ENCODE measurements at places on chromosomes 11 and 22. TPM values are rescaled to one million over a fixed set of nuclear protein-coding genes. Genes with fewer than 3 reads are reported as not detected.
A peak's percentile ranks its signal among the peaks of the same experiment; 100 is the strongest.

Gene EIF3M
- 182 TPM for total RNA-seq

Gene MRPL17
- 40.2 TPM for total RNA-seq

Gene MS4A1
- not detected for total RNA-seq

Gene TUBA8
- 91.5 TPM for total RNA-seq

Gene MOV10L1
- 0.13 TPM for total RNA-seq

Gene PHLDB1
- total RNA-seq, result 113 TPM

- peak; percentile 56 for DNase-seq
These were observed 19.7 kb downstream of the MYO7A start for GRCh38 chr11:77147668-77148321.

GRCh38 chr11:17351510-17352176, at the start of gene NCR3LG1:
Gene NCR3LG1 (plus strand): TSS chr11:17351800. CDS start chr11:17351970, 170 bp downstream.
- peak; percentile 44 for DNase-seq

GRCh38 chr11:61075891-61076290, 26.4 kb upstream of the CD5 start:
- no peak for DNase-seq

DNA sequence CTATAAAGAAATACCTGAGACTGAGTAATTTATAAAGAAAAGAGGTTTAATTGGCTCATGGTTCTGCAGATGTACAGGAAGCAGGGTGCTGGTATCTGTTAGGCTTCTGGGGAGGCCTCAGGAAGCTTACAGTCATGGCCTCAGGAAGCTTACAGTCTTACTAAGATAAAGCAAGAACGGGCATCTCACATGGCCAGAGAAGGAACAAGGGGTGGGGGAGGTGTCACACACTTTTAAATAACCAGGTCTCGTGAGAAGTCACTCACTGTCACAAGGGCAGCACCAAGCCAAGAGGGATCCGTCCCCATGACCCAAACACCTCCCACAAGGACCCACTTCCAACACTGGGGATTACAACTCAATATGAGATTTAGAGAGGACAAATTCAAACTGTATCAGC, 192.8 kb upstream of the B3GAT1 start:
- DNase-seq, result no peak

DNA sequence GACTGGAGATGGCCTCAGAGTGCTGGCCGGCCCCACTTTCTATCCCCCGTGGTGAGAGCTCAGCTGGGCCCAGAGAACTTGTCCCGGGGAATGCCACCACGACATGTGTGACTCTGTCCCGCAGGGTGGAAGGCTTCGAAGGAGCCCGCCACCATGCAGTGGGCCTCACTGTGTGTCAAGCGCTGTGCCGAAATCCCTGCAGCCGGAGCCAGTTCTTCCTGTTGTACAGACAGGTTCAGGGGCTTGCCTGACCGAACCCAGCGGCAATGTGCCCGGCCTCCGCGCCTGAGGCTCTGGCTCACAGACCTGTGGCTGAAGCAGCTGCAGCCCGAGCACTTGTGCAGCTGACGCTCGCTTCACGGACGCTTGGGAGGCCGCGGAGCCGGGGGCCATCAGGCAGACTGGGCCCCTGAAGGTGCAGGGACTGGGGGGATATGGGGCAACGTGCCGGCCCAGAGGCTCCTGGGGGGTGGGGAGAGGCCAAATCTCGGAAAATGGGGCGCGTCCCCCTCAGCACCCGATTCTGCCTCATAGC, 650 bp downstream of the PPM1F start:
- peak; percentile 76 for DNase-seq

- DNase-seq, result no peak
These were observed 41.2 kb upstream of the SYT7 start for GRCh38 chr11:61621917-61622585.

GRCh38 chr11:77310721-77311120, 9.2 kb upstream of the GDPD4 start:
- no peak for DNase-seq

- peak; percentile 71 for DNase-seq
These were observed 156.4 kb downstream of the SWAP70 start for GRCh38 chr11:9820260-9820659.

- no peak for DNase-seq
These were observed 14.4 kb upstream of the OR52K1 start for GRCh38 chr11:4467811-4468606.

GRCh38 chr22:17627961-17628405, 566 bp downstream of the ATP6V1E1 start:
- no peak for DNase-seq

- DNase-seq, result no peak
These were observed 18.8 kb downstream of the TRIM34 start for GRCh38 chr11:5643585-5643984.

DNA sequence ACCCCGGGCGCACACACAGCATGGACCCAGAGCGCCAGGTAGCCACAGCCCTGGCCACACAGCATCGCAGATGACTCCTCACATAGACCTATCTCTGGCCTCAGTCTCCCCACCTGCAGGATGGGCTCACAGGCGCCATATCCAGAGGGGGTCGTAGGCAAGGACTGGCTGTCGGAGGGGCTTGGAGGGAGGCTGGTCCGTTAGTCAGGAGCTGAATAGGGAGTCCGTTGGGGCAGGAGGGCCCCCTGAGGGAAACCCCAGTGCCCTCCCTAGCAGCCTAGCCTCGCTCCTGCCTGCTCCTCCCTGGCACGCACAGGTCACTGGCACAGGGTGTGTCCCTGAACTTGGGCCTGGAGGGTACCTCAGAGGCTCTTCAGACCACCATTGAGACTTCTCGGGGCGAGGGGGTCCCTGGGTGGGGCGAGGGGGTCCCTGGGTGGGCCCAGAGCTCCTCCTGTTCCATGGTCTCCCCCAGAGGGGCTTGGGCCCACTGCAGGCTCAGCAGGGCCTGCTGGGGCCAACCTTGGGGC, 2.0 kb downstream of the PLXNB2 start:
- DNase-seq, result no peak

DNA sequence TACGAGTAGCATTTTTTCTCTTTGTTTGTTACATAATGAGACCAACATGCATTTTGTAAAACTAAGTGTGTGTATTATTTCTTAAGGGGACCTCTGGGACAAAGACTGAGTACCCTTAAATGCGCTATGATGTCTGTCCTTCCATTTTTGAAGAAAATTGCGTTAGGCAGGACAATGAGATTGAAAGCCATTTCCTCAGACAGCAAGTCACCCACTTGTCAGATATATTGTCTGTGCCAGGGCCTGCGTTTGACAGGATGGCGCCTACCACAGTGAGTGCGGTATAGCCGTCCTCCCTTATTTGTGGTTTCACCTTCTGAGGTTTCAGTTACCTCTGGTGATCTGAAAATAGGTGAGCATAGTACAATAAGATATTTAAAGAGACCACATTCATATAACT, 2.2 kb downstream of the AP2A2 start:
- no peak for DNase-seq

DNA sequence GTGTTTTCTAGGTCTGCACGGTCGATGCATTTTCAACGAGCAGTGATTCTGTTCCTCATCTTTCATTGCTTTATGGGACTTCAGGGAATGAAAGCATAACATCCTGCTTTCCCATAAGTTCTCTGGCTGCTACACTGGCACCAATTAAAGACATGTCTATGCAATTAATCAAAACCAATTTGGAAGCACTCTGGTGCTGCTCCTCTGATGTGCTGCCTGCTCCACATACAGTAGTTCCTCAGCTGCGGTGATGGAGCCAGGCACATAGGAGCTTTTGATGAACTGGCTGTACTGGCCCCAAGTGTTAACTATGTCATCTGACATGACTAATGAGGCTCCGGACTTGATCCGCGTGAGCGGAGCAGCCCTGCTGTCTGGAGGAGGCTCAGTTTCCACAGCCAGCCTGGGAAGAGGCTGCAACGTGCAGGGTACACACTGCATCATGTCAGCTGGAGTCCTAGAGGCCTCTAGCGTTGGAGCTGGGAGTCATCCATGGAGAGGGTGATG, 29.8 kb downstream of the GVQW3 start:
- DNase-seq, result no peak

- DNase-seq, result no peak
These were observed 1461.9 kb downstream of the TBC1D22A start for GRCh38 chr22:48224332-48224731.

DNA sequence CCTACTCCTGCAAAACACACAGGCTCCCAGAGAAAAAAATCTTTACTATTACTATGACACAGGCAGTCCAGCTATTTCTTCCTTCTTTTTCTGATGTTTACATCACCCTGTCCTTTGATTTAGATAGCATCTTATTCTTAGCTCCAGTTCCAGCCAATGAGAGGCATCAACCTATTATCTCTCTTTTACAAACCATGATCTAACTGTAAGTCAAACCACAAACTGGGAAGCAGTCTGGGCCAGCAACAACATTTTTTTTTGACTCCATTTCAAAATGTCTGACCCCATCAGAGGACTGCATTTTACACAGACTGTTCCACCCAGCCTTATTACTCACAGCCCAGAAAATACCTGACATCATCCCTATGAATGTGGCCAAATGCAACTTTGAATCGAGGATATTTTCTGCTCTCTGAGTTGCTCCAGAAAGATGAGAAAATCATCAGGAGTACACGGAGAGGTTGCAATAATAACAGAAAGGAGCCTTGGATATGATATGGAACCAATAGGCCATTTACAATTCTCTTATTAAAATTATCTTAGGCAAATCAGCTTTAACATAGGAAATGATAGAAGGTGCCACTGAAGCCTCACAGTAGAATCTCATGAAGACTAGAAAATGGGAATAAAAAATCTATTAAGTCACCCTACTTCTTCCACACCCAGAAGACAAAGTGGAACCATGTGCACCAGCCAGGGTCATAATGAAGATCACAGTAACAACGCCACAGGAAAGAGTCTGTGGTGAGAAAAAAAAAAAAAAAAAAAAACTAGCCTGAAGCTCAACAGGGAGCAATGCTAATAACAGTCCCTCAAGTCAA, 21.2 kb downstream of the TBRG1 start:
- no peak for DNase-seq
